ENCODE measurements at places on chromosomes 5 and 9. TPM values are rescaled to one million over a fixed set of nuclear protein-coding genes. Genes with fewer than 3 reads are reported as not detected.

Gene OGN
- total RNA-seq: not detected

Gene TUSC1
- total RNA-seq: 10.3 TPM

Gene RACK1
- total RNA-seq: 7,121 TPM

Gene CCNO
- not detected for total RNA-seq

Gene ORM1
- total RNA-seq: not detected

Gene RICTOR
- total RNA-seq: 25.9 TPM

Gene STPG3
- total RNA-seq: not detected

Gene ASPN
- total RNA-seq: not detected

Gene STING1
- 33.7 TPM for total RNA-seq

Gene BRD9
- 32.7 TPM for total RNA-seq

Gene CDK9
- total RNA-seq: 86.7 TPM

Gene KIF4B
- total RNA-seq: 0.33 TPM

Gene CKS2
- total RNA-seq: 39.2 TPM

Gene GLDC
- 4.3 TPM for total RNA-seq

Gene LTC4S
- total RNA-seq: 0.52 TPM
